ENCODE measurements at places on chromosomes 2 and 18. TPM values are rescaled to one million over a fixed set of nuclear protein-coding genes. Genes with fewer than 3 reads are reported as not detected.
A peak's percentile ranks its signal among the peaks of the same experiment; 100 is the strongest.

- DNase-seq, result no peak
Measured at GRCh38 chr18:44502790-44503189, 177.9 kb upstream of the SETBP1 start.

CYP1B1 gene
- total RNA-seq, result 166 TPM

DNA sequence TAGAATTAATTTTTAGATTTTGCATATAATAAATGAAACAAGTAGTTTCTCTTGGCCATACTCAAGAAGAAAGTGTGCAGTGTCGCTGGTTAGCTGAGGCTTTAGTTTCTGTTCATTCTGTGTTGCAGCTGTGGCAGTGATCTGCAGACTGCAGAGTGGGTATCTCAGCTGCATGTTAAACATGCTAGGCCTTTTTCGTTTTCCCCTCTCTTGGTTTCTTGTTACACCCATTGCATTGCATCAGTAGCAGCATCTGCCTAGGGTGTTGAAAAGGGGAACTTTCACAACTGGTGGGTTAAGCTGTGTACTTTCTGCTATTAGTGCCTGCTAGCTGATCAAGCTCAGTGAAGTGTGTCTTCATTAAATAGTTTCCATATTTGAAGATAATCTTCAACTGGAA is 51.3 kb downstream of the ACSL3 start:
- no peak for DNase-seq

- DNase-seq, result no peak
Measured at GRCh38 chr2:60432035-60432601, 121.3 kb downstream of the BCL11A start.

DNA sequence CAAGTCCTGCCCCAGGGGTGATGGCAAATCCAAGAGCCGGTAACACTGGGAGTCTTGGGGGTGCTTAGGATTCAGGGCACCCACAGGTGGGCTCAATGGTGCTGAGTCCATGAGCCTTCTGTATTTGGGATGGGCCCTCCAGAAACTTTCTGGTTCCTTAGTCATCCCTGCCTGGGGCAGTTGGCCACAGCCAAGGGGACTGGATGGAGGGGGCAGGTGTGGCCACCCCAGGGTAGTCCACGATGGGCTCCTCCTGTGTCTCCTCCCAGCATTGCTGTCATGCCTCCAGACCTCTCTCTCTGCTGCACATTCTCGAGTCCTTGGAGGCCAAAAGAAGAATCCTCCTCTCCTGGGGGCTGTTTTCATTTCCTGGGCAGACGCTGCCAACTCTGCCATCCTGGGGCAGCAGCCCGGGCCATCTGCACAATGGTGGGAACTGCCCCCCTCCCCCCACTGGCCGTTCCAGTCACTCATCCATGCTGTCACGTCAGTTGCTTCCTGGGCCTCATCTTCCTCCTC is 158.0 kb upstream of the TWIST2 start:
- no peak for DNase-seq

GRCh38 chr2:46821600-46821999 is 94.0 kb downstream of the MCFD2 start:
- no peak for DNase-seq

OSBPL6 gene
- total RNA-seq, result 1.8 TPM

- DNase-seq, result no peak
Measured at GRCh38 chr2:161223139-161223732, 63.0 kb downstream of the TANK start.

DNA sequence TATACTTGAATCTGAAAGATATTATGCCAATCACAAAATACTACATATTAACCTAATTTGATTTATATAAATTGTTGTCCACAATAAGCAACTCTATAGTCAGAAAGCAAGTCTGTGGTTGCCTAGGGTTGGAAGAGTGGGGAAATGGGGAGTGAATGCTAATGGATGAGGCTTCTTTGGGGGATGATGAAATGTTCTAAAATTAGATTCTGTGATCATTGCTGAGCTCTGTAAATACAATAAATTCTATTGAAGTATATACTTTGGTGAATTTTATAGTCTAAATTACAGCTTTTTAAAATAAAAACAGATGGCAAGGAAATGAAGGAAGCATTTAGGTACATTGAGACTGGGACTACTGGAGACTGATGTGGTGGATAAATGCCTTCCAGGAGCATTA is 275.5 kb downstream of the MBD2 start:
- DNase-seq, result no peak

DNA sequence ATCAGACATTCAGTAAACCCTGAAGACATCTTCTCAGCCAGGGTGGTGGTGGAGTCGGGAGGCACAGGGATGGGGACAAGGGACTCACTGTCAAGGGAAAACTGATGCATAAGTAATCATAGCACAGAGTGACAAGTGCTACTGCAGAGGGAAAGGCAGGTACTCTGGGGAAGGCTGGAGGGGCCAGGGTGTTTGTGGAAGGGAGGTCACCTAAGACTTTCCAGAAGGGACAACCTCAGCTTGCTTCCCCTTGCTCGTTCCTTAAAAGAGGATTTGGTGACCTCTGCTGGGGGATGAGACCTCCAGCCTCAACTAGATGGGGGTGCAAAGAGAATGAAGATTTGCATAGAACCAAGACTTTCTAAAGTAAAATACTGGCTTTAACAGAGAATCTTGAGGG is 99.5 kb downstream of the SLC4A3 start:
- no peak for DNase-seq

DNA sequence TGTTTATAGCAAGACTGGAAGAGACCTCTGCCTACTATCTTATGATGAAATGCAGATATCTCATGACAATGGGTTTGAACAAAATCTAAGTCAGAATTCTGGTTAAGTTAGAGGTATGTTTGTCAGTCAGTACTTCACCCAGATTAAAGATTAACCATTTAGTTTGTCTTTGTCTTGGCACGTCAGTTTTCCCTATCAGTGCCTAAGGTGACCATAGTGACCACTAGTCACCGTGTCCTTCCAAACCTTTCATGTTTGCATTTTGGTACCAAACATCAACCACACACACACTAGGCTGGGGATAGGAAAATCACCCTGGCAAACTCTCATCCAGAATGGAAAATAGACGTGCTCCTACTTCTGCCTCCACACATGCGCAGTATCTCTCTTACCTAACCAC is 248.9 kb downstream of the PIEZO2 start:
- no peak for DNase-seq

GRCh38 chr2:19355931-19356544 is 2.4 kb downstream of the OSR1 start:
- DNase-seq, result no peak

TXNDC2 gene
- total RNA-seq, result not detected

RPE gene
- total RNA-seq, result 68.2 TPM

DNA sequence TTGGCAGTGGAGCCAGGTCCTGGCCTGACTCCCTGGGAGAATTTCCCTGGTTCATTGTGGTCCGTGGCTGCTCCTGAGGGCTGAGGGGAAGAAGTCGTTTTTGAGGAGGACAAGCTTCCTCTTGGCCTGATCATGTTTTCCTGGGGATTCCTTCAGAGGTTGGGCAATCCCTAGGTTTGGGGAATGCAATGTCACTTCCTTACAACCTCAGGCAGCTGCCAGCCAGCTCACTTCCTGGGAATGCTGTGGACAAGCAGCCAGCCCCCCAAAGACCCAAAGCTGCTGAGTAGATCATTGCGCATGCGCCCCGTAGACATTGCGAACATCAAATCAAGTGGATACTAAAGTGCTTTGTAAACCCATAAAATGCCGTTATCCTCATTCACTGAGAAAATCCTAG is 7.7 kb upstream of the DNMT3A start:
- DNase-seq, result no peak

DNA sequence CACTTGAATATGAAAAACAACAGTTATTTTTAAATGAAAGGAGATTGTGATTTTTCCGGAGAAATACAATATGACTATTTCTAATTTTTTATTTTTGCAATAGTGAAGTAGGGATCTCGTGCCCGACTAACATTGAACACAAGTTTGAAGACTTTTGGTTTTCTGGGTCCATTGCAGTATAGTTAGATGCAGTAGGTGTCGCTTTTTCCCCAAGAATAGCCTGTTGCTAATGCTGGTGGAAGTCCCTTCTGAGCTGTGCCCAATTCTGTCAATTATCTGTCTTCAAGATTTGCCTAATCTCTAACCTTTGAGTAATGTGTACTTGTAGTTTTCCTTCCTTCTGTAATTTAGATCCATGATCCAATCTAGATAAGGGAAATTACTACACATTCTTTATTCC is 36.5 kb downstream of the SEMA4F start:
- no peak for DNase-seq

GRCh38 chr2:61493523-61493942 is 22.6 kb upstream of the USP34 start:
- no peak for DNase-seq

GRCh38 chr2:105972246-105972645 is 221.9 kb downstream of the UXS1 start:
- no peak for DNase-seq

DNA sequence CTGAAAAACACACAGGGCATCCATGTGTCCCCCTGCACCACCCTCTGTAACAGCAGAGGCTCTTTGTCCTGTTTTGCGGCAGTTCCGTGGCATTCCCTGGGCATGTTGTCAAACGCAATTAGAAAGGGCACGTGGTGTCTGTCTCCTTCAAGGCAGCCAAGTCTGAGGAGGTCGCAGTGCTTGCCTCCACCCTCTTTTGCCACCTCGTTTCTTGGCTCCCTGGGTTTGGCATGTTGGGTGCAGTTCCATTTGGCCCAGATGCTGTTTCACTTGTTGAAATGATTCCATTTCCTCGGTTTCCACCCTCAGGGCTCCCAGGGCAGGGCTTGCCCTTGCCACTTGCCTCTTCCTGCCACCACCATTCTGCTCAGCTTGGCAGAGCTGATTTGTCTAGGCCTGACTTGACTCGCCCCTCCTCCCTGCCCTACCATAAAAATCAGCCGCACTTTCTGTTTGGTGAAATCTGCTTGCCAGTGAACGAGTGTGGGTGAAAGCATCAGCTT is 12.4 kb downstream of the CCL20 start:
- peak; percentile 61 for DNase-seq

GRCh38 chr18:31407649-31408048 is 31.1 kb downstream of the DSG4 start:
- no peak for DNase-seq

PCARE gene
- not detected for total RNA-seq

ZNF385B gene
- total RNA-seq, result 4.5 TPM

- DNase-seq, result no peak
Measured at GRCh38 chr18:58054041-58054781, 10.2 kb downstream of the NEDD4L start.

DNA sequence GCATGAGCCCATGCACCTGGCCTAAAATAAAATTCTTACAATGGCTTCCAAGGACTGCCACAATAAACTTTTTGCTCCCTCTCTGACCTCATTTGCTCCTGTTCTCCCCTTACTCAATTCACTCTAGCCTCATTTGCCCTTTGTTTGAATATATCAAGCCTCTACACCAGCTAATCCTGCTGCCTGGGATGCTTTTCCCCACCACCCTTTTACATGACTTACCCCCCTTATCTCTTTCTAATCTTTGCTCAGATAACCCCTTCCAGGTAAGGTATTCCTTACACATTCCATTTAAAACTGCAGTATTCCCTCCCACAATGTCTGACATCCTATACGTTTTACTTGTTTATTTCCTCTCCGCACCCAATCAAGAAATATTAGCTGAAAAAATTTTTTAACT is 22.7 kb downstream of the IMMT start:
- no peak for DNase-seq

GRCh38 chr18:25282282-25282681 is 69.7 kb downstream of the ZNF521 start:
- DNase-seq, result peak; percentile 52

GRCh38 chr2:216690853-216691741 is 4.3 kb downstream of the IGFBP5 start:
- peak; percentile 77 for DNase-seq

- DNase-seq, result no peak
Measured at GRCh38 chr18:47265197-47265596, 13.7 kb upstream of the SKOR2 start.

GRCh38 chr2:219292616-219293015 is 13.4 kb downstream of the DNAJB2 start:
- no peak for DNase-seq

DNA sequence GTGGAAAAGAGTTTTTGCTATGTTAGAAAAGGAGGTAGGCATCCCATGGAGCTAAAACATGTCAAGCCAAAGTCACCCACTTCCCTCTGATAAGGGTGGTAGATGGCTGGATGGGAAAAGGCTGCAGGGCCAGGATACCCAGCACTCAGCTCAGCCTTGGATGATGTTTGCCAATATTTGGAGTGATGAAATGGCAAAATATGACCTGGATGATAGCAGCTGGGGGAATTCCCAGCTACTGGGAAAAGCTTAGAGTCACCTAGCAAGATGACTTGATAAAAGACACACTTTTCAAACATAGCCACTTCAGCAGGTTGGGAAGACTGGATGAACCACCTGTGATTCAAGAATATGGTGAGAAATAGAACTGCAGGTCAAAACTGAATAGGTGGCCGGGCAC is 10.1 kb downstream of the RFX8 start:
- no peak for DNase-seq

GRCh38 chr2:237919593-237919992 is 47.2 kb upstream of the UBE2F start:
- DNase-seq, result no peak

- DNase-seq, result no peak
Measured at GRCh38 chr2:44746856-44747615, 194.5 kb upstream of the SIX3 start.

- no peak for DNase-seq
Measured at GRCh38 chr2:207136874-207137273, 28.9 kb downstream of the KLF7 start.

DNA sequence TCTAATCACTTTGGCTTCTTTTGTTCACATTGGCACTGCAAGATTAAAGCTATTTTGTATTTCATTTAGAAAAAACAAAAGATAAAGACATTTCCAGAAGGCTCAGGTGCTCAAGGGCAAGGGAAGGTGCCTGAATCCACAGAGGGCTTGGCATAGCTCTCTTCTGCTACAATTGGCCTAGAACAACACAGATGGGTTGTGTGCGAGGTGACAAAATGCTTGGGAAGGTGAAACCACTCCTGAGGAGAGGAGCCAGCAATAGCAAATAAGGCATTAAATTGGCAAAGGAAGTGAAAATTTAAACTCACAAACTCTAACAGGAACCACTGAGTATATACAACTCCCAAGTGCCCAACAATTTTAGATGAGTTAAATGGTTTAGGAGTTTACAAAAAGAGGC is 1290.4 kb upstream of the CHAC2 start:
- no peak for DNase-seq

- no peak for DNase-seq
Measured at GRCh38 chr18:43043626-43044025, 71.9 kb downstream of the RIT2 start.

GRCh38 chr18:48928787-48929186 is 22.0 kb downstream of the SMAD7 start:
- DNase-seq, result no peak

Measured in breast epithelium (tissue), 4 donors.